ENCODE measurements at places on chromosomes 7 and 10. TPM values are rescaled to one million over a fixed set of nuclear protein-coding genes. Genes with fewer than 3 reads are reported as not detected.

SLC39A12 gene
- total RNA-seq = not detected

KEL gene
- 1.9 TPM for total RNA-seq

AKR1C4 gene
- 0.71 TPM for total RNA-seq

- no peak for ATAC-seq
These were observed 102.6 kb upstream of the LYZL1 start for GRCh38 chr10:29186221-29186620.

- no peak for ATAC-seq
These were observed 21.1 kb downstream of the GATA3 start for GRCh38 chr10:8075282-8076260.

DNA sequence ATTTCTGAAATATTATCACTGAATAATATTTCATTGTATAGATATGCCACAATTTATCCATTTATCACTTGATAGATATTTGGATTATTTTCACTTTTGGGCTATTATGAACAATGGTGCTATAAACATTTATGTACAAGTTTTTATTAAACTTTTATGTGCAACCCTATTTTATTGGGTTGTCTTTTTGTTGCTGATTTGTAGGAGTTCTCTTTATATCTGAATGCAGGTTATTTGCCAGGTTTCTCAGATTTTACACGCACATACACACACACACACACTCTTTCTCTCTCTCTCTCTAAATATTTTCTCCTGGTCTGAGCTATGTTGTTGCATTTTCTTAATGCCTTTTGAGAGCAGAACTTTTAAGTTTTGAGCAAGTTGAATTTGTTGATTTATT, 36.2 kb downstream of the ADK start:
- ATAC-seq = no peak

DNA sequence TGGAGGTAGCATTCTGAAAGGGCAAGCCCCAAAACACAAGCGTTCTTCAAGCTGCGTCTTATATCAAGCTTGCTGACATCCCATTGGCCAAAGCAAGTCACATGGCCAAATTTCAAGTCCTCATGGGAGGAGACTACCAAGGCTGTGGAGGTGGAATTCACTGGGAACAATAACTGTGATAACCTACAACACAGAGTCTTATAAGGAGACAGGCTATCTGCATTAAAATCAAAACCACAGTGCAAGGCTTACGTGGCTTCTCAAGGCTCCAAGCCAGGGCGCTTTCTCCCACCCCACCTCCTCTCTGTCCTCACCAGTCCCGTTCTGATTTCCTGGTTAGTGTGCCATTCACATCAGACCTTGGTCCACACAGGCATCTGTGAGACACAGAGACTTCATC, 39.4 kb downstream of the ADRB1 start:
- ATAC-seq = peak; percentile 39

- no peak for ATAC-seq
These were observed 67.7 kb downstream of the GNA12 start for GRCh38 chr7:2776401-2776800.

GRCh38 chr10:23120001-23120934, 24.9 kb downstream of the MSRB2 start:
- ATAC-seq = no peak

GRCh38 chr10:76127984-76128589, 696.7 kb downstream of the LRMDA start:
- ATAC-seq = no peak

DNA sequence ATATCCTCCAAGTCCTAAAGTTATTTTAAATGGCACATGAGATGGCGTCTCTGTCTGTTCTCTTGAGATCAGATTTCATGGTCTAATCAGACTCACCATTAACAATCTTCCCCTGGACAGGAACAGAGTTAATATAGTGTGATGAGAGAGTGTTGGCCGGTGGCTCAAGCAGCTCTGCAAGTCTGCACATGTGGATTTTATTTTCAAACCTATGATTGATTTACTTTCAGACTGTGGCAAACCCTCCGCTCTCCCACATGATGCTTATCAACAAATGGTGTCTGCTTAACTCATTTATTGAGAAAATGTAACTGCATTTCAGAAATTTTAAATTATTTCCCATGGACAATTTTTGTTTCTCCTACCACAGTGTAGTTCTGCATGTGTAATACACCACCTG, 46.5 kb upstream of the HGF start:
- ATAC-seq = no peak

GRCh38 chr7:135772639-135773222, 24.1 kb upstream of the FAM180A start:
- no peak for ATAC-seq

DNA sequence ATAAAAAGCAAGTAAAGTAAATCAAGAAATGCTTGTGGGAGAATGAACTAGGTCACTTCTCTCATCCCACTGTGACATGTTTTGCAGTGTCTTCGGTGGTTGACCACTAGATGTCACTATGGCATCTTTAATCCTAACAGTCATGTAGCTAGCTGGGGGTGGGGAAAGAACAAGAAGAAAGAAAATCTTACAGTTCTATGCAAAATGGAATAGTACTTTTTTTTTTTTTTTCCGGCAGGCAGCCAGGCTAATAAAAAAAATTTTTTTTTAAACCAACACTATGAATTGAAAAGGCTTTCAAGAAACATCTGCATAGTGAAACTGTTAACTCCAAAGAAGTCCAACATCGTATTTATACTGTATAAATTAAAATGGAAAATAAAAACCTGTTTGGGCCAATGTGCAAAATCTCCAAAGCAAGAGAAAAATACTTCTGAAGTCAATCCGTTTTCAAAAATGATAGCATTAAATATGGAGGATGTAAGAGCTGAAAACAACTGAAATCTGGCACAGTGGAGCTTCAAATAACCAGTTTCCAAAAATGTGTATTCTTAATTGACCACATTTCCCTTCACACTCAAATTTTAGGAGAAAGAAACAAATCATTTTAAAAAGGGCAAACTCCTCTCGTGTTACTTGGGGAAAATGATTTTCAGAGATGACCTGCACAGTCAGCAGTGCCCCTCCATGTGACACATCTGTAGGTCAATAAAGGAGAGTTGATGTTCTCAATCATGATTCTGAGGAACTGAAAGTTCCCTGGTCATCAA, 38.5 kb downstream of the CDK1 start:
- ATAC-seq = peak; percentile 77

GRCh38 chr7:128409596-128410450, at the start of gene IMPDH1:
Gene IMPDH1, minus strand, starts transcription at chr7:128409982. Its CDS starts 81 bp downstream, at chr7:128409901.
- ATAC-seq = peak; percentile 90

DNA sequence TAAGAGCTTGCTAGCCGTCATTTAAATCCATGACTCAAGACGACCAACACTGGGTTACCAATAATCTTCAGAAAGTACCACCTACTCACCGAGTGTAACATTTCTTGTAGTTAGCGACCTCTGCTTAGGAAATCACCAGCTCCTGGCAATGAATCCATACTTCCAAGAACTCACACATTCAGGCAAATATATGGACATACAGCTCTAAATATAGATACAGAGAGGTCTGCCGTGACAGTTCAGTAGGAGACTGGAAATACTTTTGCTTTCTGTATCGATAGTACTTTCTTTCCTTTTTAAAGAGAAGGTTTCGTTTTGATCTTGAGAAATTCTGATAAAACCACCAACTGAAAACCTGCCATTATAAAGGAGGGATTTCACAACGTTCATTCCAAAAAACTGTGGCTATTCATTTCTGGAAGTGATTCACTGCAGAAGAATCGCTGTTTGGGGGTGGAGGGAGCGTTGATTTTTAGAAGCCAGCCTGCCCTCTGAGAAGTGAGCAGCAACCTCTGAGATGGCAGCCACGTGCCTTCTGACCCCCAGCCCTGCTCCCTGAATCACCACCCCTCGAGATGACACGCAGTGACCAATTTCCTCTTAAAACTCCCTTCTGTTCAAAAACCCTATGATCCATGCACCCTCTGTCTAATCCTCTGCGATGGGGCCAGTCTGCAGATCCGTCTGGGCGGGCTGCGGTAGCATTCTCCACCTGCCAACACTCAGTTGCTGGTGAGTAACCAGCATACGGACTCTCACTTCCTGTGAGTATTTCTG, 179.0 kb upstream of the KLF14 start:
- peak; percentile 72 for ATAC-seq

DNA sequence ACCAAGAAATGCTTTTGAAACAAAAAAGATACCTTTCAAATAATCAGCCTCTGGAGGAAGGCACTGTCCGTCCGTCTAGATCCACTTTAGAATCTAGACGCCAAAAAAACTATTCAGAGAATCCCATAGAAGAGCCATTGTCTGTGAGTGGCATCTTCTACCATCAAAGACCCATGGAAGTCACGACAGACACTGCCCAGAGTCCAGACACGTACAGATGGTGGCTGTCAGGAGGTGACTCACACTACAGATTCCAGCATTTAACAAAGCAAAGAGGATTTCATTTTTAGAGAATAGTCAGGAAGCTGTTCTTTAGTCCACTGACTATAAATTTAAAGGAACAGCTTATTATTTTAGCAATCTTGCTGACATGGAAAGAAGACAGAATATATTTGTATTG, 11.7 kb downstream of the C1QL3 start:
- no peak for ATAC-seq

DNA sequence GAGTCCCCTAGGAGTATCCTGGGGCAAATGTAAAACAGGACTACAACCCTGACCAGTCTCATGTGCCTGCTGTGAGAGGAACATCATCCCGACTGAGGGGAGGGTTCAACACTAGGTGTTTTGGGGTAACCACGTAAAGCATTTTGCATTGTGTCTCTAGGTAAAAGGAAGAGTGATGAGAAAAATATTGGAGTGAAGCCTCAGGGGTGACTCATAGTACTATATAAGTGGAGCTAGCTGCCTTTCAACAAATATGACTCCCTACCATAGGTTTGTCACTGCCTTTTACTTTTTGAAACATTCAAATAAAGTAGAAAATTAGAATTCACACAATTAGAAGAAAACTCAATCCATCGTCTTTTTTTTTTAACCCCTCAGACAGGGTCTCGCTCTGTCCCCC, 2.6 kb upstream of the CAMK2G start:
- no peak for ATAC-seq

GRCh38 chr7:19117091-19117869, at the start of gene TWIST1:
Gene TWIST1, minus strand, starts transcription at chr7:19117636. Its CDS starts 315 bp downstream, at chr7:19117321.
- ATAC-seq = no peak

DNA sequence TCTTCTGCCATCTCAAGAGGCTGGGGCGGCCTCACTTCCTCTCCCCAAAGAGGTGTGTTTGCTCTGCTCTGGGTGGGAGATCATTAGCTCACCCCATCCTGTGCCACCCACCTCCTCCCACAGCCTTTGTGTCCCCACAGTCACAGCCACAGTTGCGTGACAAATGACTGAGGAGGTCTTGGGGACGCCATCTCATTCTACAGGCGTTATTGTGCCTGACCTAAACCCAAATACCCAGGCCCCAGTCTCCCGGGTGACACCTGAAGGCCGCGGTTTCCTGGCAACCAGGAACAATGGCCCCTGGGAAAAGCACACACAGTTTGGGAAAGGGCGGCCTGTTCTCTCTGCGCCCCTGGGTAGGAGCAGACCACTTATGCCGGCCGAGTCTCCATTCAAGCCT, 51.6 kb downstream of the SLIT1 start:
- no peak for ATAC-seq

DNA sequence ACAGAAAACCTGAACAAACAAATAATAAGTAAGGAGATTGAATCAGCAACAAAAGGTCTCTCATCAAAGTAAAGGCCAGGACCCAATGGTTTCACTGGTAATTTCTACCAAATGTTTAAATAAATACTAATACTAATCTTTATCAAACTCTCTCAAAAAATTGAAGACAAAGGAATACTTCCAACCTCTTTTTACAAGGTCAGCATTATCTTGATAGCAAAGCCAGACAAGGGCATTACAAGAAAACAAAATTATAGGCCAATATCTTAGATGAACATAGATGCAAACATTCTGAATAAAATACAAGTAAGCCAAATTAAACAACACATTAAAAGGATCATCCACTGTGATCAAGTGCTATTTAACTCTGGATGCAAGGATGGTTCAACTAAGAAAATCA, 239.8 kb upstream of the TMEM72 start:
- ATAC-seq = no peak

DNA sequence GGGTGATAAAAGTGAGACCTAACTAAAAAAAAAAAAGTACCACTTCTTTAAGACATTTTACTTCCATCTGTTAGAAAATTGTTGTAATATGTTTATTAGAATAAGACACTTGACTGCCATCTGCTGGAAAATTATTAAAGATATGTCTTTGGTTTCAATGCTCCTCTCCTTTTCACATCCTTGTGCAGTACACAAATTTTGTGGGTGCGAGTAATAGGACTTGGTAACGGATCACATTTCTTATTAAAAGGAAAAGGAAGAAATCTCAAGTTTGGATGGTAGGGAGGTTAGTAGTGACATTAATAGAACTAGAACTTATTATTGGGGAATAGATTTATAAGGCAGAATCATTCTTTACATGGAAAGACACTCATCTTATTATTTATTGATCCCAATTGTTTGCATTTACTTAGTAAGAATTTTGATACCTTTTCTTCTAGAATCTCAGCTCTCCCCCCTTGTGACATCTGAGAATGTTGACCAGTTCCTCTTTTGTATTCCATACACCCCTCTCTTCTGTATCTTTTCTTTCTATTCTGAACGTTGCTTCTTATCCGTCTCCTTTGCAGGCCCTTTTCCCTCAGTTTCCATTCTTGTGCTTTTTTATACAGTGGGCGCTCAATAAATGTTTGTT, 43.0 kb upstream of the RPA3 start:
- no peak for ATAC-seq

DNA sequence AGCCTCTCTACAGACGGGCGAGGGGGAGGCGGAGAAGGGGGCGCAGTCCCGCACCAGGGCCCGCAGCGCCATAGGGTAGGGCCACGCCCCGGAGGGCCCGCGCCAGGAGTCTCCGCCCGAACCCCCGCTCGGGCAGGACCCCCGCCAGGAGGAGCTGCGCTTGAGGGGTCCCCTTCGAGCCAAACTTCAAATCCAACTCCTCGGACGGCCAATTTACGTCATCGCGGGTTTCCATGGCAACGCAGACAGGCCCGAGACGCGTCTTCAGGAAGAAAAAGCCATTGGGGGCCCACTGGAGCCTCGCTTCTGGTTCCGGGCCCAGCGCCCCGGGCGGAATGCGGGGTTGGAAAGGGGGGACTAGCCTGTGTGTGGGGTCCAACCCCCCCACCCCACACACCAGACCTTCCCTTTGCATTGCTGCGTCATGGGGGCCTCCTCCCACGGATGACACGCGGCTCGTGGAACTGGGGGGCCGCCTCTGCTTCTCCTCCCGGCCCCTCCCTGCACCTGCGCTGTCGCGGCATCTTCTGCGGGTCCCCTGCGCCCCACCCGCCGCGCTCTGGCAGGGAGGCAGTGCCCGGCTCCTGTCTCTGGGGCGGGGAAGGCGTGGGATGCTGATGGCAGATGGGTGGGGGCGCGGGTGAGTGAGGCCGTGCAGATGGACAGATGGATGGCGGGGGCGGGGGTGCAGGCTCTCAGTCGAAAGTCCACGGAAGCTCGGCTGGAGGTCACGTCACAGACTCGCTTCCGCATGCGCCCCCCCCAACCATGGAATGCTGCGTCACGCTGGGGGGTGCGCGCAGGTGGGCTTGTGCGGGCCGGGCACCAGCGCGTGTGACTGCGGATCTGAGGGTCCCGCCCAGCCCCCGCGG, 1.2 kb downstream of the CALY start:
- peak; percentile 36 for ATAC-seq

- ATAC-seq = no peak
These were observed 19.6 kb downstream of the TMEM176A start for GRCh38 chr7:150820148-150820547.

GRCh38 chr7:41955451-41955850, 252.6 kb upstream of the INHBA start:
- no peak for ATAC-seq

GRCh38 chr10:117175215-117175900, 21.9 kb upstream of the KCNK18 start:
- peak; percentile 57 for ATAC-seq

Data from activated T-helper 17 cell treated with anti-CD3 and anti-CD28 coated beads, Interleukin-2, amount 50 U/mL, for 72 hours (primary cell).